ENCODE measurements at places on chromosomes 3 and 15.

GRCh38 chr15:65374334-65374733 lies 3.5 kb downstream of the IGDCC3 start:
- DNase-seq, result no peak

DNA sequence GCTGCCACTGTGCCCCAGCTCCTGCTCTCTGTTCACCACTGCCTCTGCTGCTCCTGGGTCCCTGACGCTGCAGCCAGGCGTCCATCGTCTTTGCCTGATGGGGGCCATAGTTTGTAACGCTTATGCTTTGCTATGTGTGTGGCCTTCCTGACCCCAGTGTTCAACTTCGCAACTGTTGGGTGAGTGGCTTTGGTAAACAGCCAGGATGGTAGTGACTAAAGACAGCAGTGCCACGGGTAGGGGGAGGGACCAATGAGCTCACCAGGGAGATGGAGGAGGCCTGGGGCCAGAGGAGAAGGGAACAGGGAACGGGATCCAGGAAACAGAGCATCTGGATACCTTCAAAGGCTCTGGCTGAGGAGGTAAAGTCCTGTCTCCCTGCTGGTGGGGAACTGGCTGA lies 75.9 kb upstream of the ALDH1L1 start:
- DNase-seq, result no peak

GRCh38 chr3:128193168-128193567 lies 39.9 kb downstream of the EEFSEC start:
- DNase-seq, result no peak

- DNase-seq, result no peak
Observed at GRCh38 chr3:128996726-128997125, 2.9 kb upstream of the CFAP92 start.

- DNase-seq, result no peak
Observed at GRCh38 chr3:138817695-138818094, 17.0 kb downstream of the PIK3CB start.

Data from stimulated activated CD8-positive, alpha-beta memory T cell treated with anti-CD3 and anti-CD28 coated beads, Interleukin-4, amount 100 ng/mL, for 4 hours (primary cell).